Naive B cell (primary cell): ENCODE measurements at places on chromosomes 13 and 19. TPM values are rescaled to one million over a fixed set of nuclear protein-coding genes. Genes with fewer than 3 reads are reported as not detected.

TUBB4A gene
- 1.7 TPM for polyA plus RNA-seq

SLITRK6 gene
- polyA plus RNA-seq = not detected

ONECUT3 gene
- not detected for polyA plus RNA-seq

POU2F2 gene
- 96.9 TPM for polyA plus RNA-seq

ADGRE2 gene
- polyA plus RNA-seq = 0.35 TPM

SLC25A41 gene
- not detected for polyA plus RNA-seq

EGLN2 gene
- 184 TPM for polyA plus RNA-seq

ZNF443 gene
- polyA plus RNA-seq = 1.4 TPM

GRK1 gene
- polyA plus RNA-seq = not detected

WBP4 gene
- polyA plus RNA-seq = 4.2 TPM

SELENOV gene
- polyA plus RNA-seq = not detected

ELAVL3 gene
- polyA plus RNA-seq = not detected

LIN37 gene
- polyA plus RNA-seq = 8.5 TPM

URAD gene
- not detected for polyA plus RNA-seq

BRSK1 gene
- not detected for polyA plus RNA-seq

CDKN2D gene
- 209 TPM for polyA plus RNA-seq

KIRREL2 gene
- polyA plus RNA-seq = not detected

MBD3L2 gene
- not detected for polyA plus RNA-seq

RXFP2 gene
- not detected for polyA plus RNA-seq

DLL3 gene
- polyA plus RNA-seq = 0.89 TPM

FGF14 gene
- not detected for polyA plus RNA-seq

C5AR1 gene
- not detected for polyA plus RNA-seq

ZNF418 gene
- 16.2 TPM for polyA plus RNA-seq

CEACAM8 gene
- polyA plus RNA-seq = not detected

SPRED3 gene
- polyA plus RNA-seq = not detected

POMP gene
- 135 TPM for polyA plus RNA-seq

EPSTI1 gene
- polyA plus RNA-seq = 26.9 TPM

PRTN3 gene
- not detected for polyA plus RNA-seq

MUC16 gene
- polyA plus RNA-seq = not detected

SLC5A5 gene
- 0.29 TPM for polyA plus RNA-seq
